ENCODE measurements at places on chromosomes 3 and 15. TPM values are rescaled to one million over a fixed set of nuclear protein-coding genes. Genes with fewer than 3 reads are reported as not detected.

Gene ERICH6
- polyA plus RNA-seq, result 0.02 TPM

Gene COL8A1
- polyA plus RNA-seq, result 5.9 TPM

GRCh38 chr3:12734960-12735359, 24.1 kb downstream of the TMEM40 start:
- DNase-seq, result no peak
- H3K4me1 ChIP-seq, result no peaks in the 10 kb centered on the region
- H3K36me3 ChIP-seq, result no peaks in the 10 kb centered on the region
- no peak overlapping the region for H3K27ac ChIP-seq

- no peaks in the 10 kb centered on the region for H3K27me3 ChIP-seq
- no peak overlapping the region for H3K27ac ChIP-seq
- no peaks in the 10 kb centered on the region for H3K4me1 ChIP-seq
- no peak overlapping the region for H3K4me3 ChIP-seq
Observed at GRCh38 chr3:65939801-65940246, 98.9 kb downstream of the MAGI1 start.

DNA sequence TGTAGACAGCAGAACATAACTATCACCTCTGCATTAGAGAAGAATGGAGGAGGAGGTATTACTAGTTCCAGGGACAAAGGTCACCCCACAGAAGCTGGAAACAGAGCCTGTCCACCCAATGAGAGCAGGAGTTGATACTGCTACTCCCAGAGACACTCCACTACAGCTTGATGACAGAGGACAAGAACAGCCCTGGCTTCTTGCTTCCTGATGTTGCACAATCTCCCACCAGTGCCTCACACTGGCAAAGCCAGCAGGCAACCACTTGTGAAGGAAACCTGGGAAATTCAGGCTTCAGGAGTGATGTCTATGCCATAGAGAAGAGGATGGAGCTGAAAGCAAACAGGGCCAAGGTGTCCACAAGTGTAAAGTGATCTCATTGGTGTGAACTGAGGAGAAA, 78.0 kb upstream of the POU1F1 start:
- H3K36me3 ChIP-seq, result no peaks in the 10 kb centered on the region
- DNase-seq, result no peak
- no peaks in the 10 kb centered on the region for H3K27me3 ChIP-seq
- no peak overlapping the region for H3K4me3 ChIP-seq

DNA sequence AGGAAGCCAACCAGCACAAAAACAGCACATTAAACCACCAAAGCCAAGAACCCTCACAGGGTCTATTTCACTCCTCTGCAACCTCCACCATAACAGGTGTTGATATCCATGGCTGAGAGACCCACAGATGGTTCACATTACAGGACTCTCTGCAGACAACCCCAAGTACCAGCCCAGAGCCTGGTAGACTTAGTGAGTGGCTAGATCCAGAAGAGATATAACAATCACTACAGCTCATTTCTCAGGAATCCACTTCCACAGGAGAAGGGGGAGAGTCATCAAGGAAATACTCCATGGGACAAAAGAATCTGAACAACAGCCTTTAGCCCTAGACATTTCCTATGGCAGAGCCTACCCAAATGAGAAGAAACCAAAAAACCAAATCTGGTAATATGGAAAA, 168.1 kb upstream of the CD96 start:
- no peak for DNase-seq
- no peaks in the 10 kb centered on the region for H3K36me3 ChIP-seq
- no peaks in the 10 kb centered on the region for H3K27me3 ChIP-seq
- no peak overlapping the region for H3K4me3 ChIP-seq
- no peak overlapping the region for H3K27ac ChIP-seq
- no peaks in the 10 kb centered on the region for H3K4me1 ChIP-seq

DNA sequence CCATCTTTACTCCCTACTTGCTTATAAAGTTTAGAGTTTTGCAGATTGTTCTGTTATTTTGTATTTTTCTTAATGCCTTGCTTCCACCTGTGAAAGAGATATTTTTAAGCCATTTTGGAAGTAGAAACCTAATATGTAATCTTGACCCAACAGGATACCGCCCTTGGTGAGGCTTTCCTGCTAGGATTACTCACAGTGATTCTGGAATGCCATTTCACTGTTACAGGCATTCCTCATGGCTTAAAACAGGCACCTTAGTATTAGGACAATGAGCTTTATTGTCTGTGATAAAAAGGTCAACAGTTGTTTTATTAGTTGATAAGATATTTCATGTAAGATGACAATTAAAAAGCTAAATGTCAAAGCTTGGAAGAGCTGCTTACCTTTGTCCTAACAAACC, 58.2 kb downstream of the PHLDB2 start:
- no peaks in the 10 kb centered on the region for H3K27me3 ChIP-seq
- H3K27ac ChIP-seq, result no peak overlapping the region
- H3K4me1 ChIP-seq, result no peaks in the 10 kb centered on the region

DNA sequence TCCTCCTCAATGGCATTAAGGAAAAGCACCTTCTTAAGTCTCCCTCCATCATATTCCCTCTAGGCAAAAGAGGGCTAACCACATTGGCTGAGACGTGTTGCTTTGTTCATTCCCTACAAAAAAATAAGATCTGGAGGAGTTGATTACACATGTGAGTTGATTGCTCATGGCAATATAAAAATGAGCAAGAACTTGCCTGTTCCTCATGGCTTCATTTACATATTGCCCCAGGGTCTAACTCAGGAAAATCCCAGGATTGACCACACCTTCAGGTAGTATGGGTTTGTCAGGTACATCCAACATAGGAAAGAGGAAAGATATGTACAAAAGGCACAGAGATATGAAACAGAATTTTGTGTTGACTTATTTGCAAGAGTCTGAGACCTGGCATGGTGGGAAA, 35.5 kb downstream of the NFKBIZ start:
- H3K27me3 ChIP-seq, result no peaks in the 10 kb centered on the region
- no peaks in the 10 kb centered on the region for H3K4me1 ChIP-seq
- no peaks in the 10 kb centered on the region for H3K36me3 ChIP-seq
- H3K4me3 ChIP-seq, result no peak overlapping the region
- DNase-seq, result no peak

GRCh38 chr15:77024273-77025082, 29.6 kb downstream of the PSTPIP1 start:
- no peak for DNase-seq
- no peak overlapping the region for H3K4me3 ChIP-seq
- H3K27ac ChIP-seq, result no peak overlapping the region
- peaks cover 7% of the 10 kb centered on the region for H3K36me3 ChIP-seq
- H3K27me3 ChIP-seq, result no peaks in the 10 kb centered on the region

GRCh38 chr3:44421280-44421679, 56.2 kb downstream of the ZNF445 start:
- no peaks in the 10 kb centered on the region for H3K4me1 ChIP-seq
- H3K4me3 ChIP-seq, result no peak overlapping the region
- no peaks in the 10 kb centered on the region for H3K36me3 ChIP-seq
- H3K27me3 ChIP-seq, result no peaks in the 10 kb centered on the region

All from thymus (tissue), 14 donors.